G401 (cell line): ENCODE measurements at places on chromosomes 16 and 17. TPM values are rescaled to one million over a fixed set of nuclear protein-coding genes. Genes with fewer than 3 reads are reported as not detected.

The GNG13 gene
- total RNA-seq: 0.17 TPM in 1 of 2 replicates, not detected in the other

DNA sequence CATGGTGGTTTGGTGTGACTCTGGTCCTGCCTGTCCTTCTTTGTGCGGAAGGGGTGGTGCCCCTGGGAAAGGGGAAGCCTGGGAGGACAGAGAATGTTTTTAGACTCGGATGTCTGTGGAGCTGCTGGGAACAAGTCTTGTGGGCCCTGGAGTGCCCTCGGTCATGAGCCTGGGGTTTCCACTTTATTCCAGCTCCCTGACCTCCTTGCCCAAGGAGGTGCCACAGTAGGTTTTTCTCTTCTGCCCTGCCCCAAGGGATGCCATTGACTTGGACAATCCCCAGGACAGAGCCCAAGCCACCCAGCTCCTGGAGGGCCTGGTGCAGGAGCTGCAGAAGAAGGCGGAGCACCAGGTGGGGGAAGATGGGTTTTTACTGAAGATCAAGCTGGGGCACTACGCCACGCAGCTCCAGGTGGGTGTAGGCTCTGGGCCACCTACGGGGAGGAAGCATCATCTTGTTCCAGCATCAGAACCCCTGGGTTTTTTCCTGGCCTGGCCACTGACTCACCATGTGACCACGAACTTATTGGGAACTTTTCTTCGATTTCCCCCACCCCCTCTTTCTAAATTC is 1.4 kb downstream of the STAT5A start:
- no peak for DNase-seq

DNA sequence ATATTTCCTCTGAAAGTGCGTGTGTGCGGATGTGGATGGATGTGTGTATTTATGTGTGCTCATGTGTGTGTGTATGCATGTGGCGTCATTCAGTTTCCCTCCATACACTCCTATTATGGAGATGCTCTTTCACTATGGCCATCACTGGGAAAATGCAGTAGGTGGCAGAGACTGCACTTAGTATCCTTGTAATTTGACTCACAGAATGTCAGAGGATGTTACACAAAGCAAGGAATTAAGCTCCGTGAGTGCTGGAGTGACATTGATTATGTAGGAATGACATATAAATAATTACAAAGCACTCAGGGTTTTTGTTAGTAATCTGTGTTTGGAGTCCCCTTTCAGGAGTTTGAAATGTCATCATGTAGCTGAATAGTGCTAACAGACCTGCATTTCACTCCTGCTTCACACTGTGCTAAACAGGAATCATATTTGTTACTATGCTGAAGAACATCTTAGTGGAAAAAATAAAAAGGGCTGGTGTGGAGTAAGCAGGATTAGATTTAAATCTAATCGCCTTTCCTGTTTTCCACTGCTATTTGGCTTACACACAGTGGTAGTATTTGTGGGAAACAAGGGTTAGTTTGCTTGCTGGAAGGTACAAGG is 59.6 kb downstream of the HS3ST4 start:
- DNase-seq: no peak

DNA sequence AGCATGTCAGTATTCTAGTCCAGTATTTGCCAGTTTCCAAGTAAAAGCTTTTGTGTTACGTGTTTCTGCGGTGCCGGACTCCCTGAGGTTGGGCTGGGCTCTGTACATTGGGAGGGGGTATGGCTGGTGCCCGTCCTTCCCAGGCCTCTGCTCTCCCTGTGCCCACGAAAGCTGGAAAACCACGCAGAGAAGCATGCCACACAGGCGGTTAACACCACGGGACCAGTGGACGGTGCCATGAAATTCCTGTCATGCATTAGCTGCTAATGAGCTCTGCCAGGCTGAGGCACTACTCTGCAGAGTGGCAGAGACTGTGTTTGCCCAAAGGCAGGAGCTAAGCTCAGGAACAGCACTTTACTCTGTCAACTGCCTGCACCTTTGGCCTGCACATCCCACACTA is 8.1 kb downstream of the SMIM5 start:
- DNase-seq: no peak

DNA sequence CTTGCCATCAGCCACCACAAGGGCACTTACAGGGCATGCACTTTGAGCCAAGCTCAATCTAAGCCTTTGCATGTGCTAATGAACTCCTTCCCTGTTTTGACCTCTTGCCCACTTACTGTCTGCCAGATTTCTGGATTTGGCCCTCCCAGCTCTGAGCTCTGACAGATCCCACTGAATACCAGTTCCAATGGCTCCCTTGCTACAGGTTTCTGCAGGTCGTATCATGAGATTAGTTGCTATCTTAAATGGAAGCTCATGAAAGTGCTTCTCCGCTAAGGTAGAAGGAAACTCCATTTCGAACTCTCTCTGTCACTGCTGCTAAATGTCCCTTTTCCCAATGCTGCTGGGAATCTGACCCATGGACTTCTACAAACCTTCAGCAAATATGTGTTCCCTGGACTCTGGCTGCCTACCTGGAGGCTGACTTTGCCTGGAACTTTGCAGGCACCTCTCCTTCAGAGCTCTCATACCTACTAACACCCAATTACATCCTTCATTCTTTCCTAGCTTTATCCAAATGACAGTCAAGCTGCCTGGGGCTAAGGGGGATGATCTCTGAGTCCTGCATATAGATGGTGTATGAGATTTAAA is 23.5 kb upstream of the TOB1 start:
- DNase-seq: no peak

DNA sequence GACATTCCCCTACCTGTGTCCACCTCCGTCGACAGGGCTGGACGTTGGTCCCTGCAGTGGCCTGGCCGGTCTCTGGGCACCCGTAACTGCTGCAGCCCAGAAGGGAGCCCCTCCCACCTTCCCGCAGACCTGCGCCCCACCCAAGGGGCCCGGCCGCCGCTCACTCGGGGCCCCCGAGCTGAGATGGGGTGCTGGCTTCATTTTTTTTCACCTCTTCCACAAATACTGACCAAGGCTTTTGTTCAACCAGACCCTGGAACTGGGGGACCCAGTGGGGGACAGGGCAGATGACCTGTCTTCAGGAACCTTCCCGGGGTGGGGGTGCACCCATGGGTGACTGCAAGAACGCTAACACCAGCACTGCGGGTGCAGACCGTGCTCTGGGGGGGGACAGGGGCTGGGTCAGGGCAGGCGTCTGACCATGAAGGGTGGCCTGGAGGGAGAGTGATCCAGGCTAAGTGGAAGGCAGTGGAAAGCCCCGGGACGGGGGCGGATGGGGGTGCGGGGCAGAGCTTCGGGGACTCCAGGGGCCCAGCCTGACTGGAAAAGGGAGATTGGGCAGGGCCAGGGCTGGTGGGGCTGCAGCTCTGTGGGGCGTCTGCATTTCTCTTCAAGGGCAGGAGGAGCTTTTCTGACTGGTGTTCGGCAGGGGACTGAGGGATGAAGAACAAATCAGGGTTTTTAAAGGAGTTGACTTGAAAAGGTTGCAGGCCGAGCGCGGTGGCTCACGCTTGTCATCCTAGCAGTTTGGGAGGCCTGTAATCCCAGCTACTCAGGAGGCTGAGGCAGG is 42.3 kb downstream of the SLC7A5 start:
- DNase-seq: no peak
